ENCODE measurements at places on chromosomes 7 and 10. TPM values are rescaled to one million over a fixed set of nuclear protein-coding genes. Genes with fewer than 3 reads are reported as not detected.

Gene SPDYE3
- not detected for total RNA-seq

GRCh38 chr7:90728568-90728967 is 132.4 kb downstream of the CDK14 start:
- no peak for DNase-seq

GRCh38 chr10:7945469-7946187 is 108.9 kb upstream of the GATA3 start:
- no peak for DNase-seq

Gene PTF1A
- not detected for total RNA-seq

- DNase-seq = peak; percentile 86
These were observed at the start of gene LDB1 for GRCh38 chr10:102120142-102120990. LDB1 (minus strand) TSS chr10:102120368; CDS start chr10:102120110, 258 bp downstream.
